ENCODE measurements at places on chromosomes 12 and 14. TPM values are rescaled to one million over a fixed set of nuclear protein-coding genes. Genes with fewer than 3 reads are reported as not detected.

The LRP1-AS gene
- not detected for total RNA-seq

The PMCH gene
- 0.27 TPM for total RNA-seq

The RPL10L gene
- not detected for total RNA-seq

The CLEC4A gene
- total RNA-seq, result 0.45 TPM

The RITA1 gene
- 16.3 TPM for total RNA-seq

The TAPBPL gene
- total RNA-seq, result 19.7 TPM
